HL-60 (cell line): ENCODE measurements at places on chromosomes 11 and 22.

DNA sequence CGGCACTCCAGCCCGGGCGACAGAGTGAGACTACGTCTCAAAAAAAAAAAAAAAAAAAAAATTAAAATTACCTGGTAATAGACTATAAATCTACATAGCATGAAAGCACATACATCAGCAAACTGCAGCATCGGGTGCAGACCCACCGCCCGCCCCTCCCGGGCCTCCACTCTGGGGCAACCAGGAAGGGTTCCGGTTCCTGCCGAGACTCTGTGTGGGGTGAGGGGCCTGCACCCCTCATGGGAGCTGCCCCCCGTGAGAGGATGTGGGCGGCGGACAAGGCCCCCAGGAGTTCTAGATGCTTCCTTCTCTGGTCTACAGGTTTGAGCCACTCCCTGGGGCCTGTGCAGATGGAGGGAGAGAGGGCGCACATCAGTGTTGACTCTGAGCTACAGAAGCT lies 9.1 kb downstream of the DRD4 start:
- no peak for DNase-seq

- DNase-seq = peak; percentile 58
These were observed 14.5 kb upstream of the MB start for GRCh38 chr22:35631597-35631996.

GRCh38 chr11:94201004-94201465 lies 72.4 kb downstream of the PANX1 start:
- no peak for DNase-seq

DNA sequence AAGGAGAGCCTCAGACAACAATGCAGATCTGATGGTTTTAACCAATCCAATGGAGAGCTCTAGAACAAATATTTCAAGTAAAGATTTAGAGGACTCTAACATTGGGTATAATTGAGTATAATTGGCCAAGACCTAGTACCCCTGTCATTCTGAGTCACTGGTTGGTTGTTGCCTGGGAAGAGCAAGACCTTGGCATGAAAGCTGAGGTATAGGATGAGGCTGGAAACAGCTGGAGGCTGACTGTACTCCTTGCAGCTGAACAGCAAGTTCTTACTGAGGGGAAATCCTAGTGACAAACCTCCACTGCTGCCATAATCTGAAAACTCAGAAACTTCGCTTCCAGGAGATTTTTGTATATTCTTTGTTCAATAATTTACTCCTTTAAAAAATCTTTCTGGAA lies 54.3 kb upstream of the MUC15 start:
- DNase-seq = no peak

DNA sequence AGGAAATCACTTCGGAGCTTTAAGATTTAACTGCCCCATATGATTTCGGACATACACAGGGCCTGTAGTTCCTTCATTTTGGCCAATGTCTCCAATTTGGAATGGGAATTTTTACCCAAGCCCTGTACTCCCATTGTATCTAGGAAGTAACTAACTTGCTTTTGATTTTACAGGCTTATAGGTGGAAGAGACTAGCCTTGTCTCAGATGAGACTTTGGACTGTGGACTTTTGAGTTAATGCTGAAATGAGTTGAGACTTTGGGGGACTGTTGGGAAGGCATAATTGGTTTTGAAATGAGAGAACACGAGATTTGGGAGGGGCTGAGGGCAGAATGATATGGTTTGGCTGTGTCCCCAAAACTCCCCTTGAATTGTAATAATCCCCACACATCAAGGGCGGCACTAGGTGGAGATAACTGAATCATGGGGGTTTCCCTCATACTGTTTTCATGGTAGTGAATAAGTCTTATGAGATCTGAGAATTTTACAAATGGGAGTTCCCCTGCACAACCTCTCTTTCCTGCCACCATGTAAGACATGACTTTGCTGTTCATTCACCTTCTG lies 130.5 kb downstream of the LARGE1 start:
- no peak for DNase-seq

GRCh38 chr22:35441489-35442100 lies 41.7 kb downstream of the MCM5 start:
- DNase-seq = no peak

GRCh38 chr11:34002420-34002819 lies 49.1 kb upstream of the CAPRIN1 start:
- DNase-seq = no peak

DNA sequence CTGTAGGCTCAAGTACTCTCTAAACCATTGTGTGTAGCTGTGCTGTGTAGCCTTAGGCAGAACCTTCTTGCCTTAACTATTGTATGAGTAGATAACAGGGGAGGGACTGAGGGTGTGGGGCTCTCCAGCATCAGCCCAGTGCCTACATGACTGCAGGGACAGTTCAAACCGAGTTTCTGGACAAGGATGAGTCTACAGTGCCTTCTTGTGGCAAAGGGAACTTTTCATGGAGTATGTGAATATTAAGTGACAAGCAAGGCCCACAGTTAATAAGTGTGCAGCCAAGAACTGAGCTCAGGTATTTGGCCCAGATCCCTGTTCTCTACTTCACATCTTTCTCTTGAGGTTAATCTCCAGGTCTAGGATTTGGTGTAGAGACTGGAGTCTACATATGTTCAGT lies 424.4 kb upstream of the LARGE1 start:
- DNase-seq = no peak

DNA sequence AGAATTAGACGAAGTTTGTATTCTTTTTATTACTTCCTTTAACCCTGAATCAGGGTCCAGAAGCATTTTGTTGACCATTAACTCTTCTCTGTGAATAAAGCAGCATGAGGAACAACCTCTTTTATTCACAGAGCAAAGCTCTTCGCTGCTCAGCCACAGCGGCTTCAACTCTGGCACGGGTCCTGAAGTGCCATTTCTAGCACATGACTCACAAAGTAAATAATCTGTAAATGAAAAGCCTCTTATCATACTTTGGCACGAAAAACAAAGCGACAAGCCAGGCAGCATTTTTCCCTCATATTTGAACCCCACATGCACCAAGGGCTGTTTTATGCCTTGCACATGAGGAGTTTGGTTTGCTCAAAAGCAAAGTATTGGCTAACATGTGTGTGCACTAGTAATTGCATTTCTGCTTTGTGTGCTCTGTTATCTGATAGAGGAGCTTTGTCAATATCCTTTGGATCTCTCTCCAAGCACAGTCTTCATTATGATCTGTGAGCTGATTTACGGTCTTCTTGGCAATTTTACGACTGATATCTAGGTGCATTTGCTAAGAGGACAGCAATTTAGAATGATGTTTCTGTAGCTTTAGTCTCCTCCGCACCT lies 33.0 kb upstream of the APOBEC3A start:
- DNase-seq = no peak

GRCh38 chr11:126098204-126098769 lies 35.6 kb upstream of the CDON start:
- DNase-seq = no peak

- no peak for DNase-seq
These were observed 23.5 kb downstream of the KCTD17 start for GRCh38 chr22:37075046-37075445.

- DNase-seq = peak; percentile 46
These were observed 43.2 kb downstream of the PANX1 start for GRCh38 chr11:94171693-94172440.

DNA sequence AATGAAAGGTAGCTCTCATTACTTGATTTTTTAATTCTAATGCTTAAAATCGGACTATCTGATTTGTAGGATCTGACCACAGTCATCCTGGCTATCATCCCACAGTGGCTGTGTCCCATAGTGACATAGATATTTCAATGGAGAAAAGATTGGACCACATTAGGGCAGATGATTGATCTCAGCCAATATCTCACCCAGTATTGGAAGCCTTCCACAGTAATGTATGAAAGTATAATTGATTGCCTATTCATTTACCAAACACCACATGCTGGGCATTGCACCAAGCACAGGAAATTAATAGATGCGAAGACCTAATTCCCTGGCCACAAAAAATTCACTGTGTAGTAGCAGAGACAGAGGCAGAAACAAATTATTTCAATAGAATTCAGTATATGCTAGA lies 37.6 kb downstream of the FZD4 start:
- DNase-seq = no peak

DNA sequence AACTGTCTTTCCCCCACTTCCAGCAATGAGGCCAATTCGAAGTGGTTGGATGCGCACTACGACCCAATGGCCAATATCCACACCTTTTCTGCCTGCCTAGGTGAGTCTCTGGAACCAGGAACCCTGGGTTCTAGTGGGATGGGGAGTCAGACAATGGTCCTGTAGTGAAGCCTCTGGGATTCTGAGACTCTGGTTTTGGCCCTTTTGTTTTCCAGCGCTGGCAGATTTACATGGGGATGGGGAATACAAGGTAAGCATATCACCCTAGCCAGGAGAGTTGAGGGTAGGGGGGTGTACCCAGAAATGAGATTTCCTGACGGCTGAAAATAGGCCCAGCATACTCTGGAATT lies 530 bp downstream of the BBS1 start:
- DNase-seq = no peak

- no peak for DNase-seq
These were observed 30.4 kb downstream of the TBCEL start for GRCh38 chr11:121054266-121054665.

- no peak for DNase-seq
These were observed 3.7 kb downstream of the POLR2L start for GRCh38 chr11:838441-839279.

DNA sequence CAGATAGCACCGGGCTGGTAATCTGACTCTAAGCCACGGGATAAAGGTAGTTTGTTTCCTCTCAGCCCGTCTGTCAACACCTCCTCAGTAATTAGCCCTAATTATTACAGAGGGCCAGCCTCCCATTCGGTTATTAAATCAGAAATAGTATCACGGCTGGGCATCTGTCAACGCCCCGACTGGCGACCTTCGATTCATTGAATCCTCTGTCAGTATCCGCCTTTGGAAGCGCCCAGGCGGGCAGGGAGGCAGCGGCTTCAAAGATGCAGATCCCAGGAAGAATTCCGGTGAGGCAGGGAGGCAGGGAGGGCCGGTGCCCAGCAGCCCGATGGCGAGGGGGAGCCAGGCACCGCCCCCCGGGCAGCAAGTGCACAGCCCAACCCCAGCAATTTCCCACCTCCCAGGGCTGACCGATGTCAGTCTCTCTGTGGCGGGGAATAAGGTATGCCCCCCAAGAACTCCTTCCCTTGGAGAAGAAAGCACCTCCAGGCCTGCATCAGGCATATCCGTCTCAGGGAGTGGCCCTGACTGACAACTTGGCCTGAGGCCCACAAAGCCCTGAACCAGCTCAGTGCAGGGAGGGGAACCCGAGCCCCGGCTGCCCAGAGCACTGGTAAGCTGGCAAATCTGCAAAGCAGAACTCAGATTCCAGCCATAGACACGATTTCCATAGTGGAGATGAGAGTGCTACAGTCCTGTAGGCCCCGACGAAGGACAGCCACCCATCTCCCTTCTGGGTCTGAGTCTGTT lies 11.4 kb downstream of the GNB1L start:
- DNase-seq = no peak

DNA sequence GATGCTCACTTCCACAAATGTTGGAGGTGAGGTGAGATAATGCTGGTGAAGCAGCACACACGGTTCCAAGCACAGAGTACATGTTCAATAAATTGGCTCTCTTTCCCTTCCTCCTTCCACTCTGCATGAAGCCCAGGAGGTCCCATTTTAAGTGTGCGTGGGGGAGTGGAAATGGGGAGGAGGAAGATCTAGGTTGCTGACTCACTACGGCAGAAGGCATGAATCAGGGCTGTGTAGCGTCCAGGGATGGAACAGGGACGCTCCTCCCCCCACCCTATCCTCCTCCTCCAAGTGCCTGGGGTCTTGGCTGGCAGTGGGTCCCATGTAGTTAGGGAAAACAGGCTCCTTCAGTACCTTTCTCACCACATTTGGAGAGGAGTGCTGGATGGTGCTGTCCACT lies 44.2 kb downstream of the TRIM66 start:
- no peak for DNase-seq

- no peak for DNase-seq
These were observed 142.7 kb downstream of the FBXO7 start for GRCh38 chr22:32617271-32617670.

- DNase-seq = no peak
These were observed 17.3 kb upstream of the CASTOR1 start for GRCh38 chr22:30306627-30307011.

- DNase-seq = no peak
These were observed 541.7 kb downstream of the METTL15 start for GRCh38 chr11:28649922-28650321.

- DNase-seq = no peak
These were observed 25.1 kb downstream of the SERPIND1 start for GRCh38 chr22:20798974-20799373.

DNA sequence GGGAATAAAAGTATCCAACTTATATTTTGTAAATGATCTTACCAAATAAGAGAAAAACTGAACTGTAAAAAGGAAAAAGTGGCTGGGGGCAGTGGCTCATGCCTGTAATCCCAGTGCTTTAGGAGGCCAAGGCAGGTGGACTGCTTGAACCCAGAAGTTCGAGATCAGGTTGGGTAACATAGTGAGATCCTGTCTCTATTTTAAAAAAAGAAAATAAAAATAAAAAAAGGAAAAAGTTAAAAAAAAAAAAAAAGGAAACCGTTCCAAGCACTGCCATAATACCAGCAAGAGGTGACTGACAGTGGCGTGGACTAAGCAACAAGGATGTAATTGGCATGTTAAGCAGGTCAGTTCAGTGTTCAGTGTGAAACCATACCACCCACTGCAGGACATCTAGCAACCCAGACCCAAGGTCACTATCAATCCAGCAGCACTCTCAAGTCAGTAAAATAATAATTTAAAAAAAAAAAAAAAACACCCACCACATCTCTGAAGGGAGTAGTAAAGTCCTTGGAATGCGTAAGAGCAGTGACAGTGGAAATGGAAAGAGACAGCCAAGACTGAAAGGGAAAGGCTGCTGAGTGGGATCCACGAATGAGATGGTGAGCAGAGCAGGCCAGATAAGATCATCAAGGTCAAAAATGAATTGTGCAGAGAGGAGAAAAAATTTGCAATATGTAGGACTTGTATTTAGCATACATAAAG lies 43.6 kb downstream of the MAPK1 start:
- no peak for DNase-seq

DNA sequence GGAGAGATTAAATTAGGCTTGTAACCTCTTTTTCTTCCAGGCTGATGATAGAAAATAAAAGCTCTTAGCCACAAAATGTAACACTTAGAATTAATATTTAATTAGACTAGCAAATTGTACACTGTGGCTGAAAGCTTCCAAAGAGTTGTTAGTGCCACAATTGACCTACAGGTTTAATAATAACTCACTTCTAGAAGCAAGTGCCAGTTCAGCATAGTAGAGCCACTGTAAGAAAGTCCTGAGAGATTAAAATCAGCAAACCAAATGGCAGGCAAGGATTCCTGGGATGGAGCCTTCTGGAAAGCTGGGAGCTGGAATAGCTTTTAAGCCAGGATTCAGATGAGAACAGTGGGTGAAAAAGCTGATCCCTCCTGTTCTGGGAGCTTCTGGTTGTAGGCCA lies 131.0 kb downstream of the ELP4 start:
- no peak for DNase-seq

- peak; percentile 79 for DNase-seq
These were observed 310.2 kb downstream of the DLG2 start for GRCh38 chr11:85316967-85317366.

- no peak for DNase-seq
These were observed 7.7 kb upstream of the GLYATL1B start for GRCh38 chr11:59078435-59078834.
